ENCODE measurements at places on chromosomes 4 and X.

GRCh38 chr4:47704693-47705325 is 133.1 kb downstream of the CORIN start:
- no peak for DNase-seq

GRCh38 chr4:73770917-73771316 is 30.5 kb downstream of the CXCL8 start:
- DNase-seq = no peak

DNA sequence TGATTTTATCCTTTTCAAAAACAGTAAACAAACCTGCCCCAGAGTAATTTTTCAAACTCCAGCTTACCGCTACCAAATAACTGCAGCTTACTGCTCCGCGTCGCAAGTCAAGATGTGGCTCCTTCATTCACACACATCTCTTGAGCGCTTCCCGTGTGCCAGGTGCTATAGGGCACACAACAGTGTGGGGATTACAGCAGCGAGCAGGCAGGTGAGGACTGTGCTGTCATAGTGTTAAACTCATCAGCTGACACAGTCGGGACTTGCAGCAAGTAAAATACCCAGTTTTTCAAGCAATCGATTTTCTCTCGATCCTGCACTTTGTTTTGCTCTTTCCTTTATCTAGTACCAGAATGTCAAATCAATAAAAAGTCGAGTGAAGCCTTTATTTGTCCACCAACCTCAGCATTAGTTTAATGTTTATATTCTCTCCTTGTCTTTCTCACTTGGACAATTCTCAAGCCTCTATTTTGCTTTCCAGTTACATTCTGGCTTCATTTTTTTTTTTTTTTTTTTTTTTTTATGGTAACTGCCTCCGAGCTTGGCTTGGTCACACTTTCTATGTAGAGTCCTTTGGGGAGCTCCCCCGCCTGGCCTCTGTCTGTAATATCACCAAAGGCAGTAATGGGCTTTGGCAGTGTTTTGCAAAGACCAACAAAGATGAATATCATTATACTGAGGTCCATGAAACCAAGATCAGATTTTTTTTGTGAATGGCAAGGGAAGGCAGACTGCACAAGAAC is 8.3 kb upstream of the ASB5 start:
- DNase-seq = no peak

- DNase-seq = no peak
These were observed 17.6 kb downstream of the FRAS1 start for GRCh38 chr4:78074759-78075158.

GRCh38 chrX:113274345-113274744 is 433.7 kb upstream of the AMOT start:
- DNase-seq = no peak

GRCh38 chr4:48346594-48346993 is 5.3 kb downstream of the SLAIN2 start:
- DNase-seq = no peak
